GM13977 (cell line): ENCODE measurements at places on chromosomes 6 and 20.
A peak's percentile ranks its signal among the peaks of the same experiment; 100 is the strongest.

- no peak for DNase-seq
Measured at GRCh38 chr6:168363811-168364792, 44.5 kb upstream of the DACT2 start.

- DNase-seq: peak; percentile 76
Measured at GRCh38 chr6:30730601-30731435, 10.7 kb downstream of the TUBB start.

DNA sequence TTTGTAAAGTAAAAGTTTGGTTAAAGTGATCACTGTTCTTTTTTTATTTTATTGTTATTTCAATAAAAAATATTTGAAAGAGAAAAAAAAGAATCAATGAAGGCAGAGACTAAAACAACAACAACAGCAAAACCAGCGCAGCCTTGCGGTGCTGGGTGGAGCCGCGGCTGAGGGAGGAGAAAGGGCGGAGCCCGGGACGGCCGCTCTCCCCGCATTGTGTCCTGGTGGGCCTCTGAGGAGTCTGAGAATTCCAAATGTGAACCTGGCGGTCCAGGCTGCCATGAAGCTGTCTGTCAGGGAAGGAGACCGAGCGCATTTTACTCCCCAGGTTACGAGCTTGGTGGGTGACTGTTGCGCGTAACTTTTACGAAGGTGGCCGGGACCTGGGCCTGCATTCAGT, 43.2 kb downstream of the TMEM242 start:
- no peak for DNase-seq

- no peak for DNase-seq
Measured at GRCh38 chr6:6823568-6824224, 235.2 kb downstream of the LY86 start.

- no peak for DNase-seq
Measured at GRCh38 chr20:43515628-43516027, 8.1 kb downstream of the L3MBTL1 start.
